D721Med (cell line): ENCODE measurements at places on chromosomes 16 and 17.

DNA sequence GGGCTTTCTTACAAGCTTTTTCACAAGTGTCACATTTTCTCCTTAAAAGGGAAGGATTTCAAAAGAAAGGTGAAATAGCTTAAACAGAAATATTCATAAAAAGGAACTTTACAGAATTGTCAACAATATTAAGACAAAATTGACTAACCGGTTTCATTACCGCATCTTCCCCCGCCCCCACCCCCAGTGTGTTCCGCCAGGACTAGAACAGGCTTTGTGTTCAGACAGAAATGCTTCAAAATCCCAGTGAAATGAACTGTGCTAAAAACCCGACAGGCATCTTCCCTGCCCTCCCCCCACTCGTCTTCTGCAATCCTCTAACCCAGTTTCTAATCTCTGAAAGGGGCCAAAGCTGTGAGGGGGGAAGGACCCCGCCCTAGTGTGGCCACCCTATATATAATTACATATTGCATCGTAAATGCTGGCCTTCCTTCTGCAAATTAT is 990 bp upstream of the ROGDI start:
- no peak for DNase-seq

DNA sequence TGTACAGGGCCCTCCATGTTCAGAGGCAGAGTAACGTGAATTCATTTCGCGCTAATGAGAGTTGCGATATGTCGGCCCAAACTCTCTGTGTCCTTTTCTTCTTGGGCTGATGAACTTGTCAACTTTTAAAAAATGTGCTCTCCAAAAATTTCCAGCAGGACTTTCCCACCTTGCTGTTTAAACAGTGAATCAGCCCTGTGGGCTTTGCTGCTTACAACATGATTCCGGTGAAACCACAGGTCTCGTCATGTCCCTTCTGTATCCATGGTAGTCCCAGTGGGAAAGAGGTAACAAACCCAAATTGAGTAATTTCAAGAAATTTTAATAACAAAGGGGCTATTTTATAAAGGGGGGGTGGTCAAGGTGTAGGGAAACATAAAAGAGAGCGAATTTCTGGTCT is 612.9 kb downstream of the MAF start:
- DNase-seq: no peak

DNA sequence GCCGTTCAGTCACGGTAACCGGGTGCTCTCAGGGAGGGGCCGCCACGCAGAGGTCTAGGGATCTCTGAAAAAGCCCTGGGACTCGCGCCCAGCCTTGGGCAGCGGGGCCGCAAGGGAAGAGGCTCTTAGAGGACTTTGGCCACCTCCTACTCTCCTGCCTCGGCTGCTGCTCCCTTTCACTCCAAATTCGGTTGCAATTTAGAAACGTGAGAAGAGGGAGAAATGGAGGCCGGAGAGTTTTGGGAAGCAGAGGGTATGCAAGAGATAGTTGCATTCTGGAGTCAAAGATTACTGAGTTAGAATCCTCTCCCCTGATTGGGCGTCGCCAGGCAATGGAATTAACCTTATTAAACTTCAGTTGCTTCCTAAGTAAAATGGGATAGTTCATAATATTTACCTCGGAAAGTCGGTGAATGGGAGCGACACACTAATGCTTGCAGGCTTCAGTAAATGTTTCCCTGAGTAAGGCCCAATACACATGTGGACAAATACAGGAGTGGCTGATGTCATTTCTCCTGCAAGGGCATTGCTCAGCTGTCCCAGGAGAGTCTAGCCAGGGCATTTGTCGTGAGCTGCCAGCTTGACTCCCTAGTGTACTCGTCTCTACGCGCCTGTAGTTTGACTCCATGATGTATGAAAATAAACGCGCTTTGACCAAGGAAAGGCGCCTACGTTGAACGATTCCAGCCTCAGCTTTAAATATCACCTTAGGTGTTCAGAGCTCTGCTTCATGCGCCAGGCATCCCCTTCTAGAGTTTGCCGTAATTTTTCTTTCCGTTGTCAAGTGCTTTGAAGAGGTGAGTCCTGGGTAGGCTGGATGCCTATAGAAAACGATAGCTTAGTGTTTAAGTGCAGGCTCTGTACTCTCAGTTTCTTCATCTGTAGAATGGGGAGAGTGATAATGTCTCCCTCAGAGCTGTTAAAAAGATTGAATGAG is 667 bp downstream of the OGFOD1 start:
- DNase-seq: no peak

- DNase-seq: no peak
Observed at GRCh38 chr16:23702951-23703350, 10.1 kb downstream of the ERN2 start.

- no peak for DNase-seq
Observed at GRCh38 chr17:69609473-69610305, 195.2 kb downstream of the MAP2K6 start.

GRCh38 chr16:19245326-19245925 is 40.1 kb upstream of the CLEC19A start:
- no peak for DNase-seq

DNA sequence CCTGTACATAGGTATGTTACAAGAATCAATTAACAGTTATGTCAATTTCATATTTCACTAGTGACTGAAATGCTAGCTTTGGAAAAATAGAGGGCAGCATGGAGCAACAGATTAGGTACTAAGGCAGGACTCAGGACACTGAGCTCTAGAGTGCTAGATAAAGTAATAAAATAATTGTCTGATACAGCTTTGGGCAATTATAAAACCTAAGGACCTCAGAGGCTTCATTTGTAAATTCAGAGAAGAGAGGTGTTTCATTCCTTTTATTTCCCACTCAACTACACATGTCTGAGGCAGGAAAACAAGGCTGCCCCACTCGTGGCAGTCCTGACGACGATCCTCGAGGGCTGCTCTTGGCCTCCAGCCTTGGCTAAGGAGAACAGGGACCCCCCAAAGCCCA is 81.5 kb downstream of the CA4 start:
- no peak for DNase-seq
